RPMI7951 (cell line): ENCODE measurements at places on chromosomes 4 and X. TPM values are rescaled to one million over a fixed set of nuclear protein-coding genes. Genes with fewer than 3 reads are reported as not detected.

GRCh38 chr4:44160776-44161367 is 287.7 kb downstream of the KCTD8 start:
- no peak for DNase-seq

AMBN gene
- not detected in 2 replicates for total RNA-seq

TXLNG gene
- 7.1 and 10.3 TPM in 2 replicates for total RNA-seq

DNA sequence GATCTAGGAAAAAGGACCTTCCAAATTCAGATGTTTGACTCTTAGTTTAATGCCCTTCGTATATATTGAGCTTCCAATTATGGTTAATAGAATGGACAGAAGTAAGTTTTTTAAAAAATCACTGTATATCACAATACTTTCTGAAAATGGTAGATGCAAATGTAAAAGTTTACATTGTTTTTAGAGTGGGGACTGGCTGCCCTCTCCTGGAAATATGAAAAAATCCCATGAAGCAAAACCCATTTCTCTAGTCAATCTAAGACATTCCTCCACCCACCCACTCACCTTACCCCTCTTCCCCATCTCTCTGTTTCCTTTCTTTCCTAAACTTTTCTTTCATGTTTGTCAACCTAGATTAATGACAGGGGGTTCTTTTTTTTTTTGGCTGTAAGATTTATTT is 134.5 kb downstream of the ARHGAP6 start:
- DNase-seq: no peak
